SHP77 (cell line): ENCODE measurements at places on chromosomes 4 and X.

DNA sequence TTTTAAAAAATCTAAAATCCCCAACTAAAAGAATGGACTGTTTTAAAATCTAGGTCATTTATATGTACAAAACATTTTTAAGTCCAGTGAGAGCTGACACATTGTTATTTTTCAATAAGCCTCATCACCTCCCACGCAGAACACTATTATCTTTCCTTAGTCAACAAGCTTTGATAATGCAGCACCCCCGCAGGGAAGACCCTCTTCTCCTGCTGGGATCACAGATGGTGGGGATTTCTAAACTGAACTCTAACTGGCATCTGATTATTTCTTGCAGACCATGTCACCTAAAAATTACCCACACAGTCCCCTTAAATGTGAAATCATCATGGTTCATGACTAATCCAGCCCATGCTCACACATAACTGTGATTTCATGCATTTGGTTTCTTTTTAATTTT lies 11.6 kb downstream of the SYTL4 start:
- no peak for DNase-seq

GRCh38 chr4:101102114-101102742 lies 245.1 kb downstream of the PPP3CA start:
- DNase-seq: no peak

- DNase-seq: no peak
These were observed 98.0 kb downstream of the MAML3 start for GRCh38 chr4:140056015-140056414.

DNA sequence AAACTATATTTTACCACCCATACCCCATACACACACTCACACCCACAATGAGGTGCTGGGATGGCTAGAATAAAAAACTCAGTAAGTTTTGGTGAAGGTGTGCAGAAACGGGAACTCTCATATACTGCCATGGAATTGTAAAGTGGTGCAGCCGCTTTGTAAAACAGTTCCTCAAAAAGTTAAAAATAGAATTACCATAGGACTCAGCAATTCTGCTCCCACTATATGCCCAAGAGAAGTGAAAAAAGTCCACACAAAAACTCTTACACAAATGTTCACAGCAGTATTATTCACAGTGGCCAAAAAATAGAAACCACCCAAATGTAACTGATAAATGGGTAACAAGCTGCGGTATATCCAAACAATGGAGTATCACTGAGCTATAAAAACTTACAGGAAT lies 6.5 kb downstream of the CENPU start:
- DNase-seq: no peak

DNA sequence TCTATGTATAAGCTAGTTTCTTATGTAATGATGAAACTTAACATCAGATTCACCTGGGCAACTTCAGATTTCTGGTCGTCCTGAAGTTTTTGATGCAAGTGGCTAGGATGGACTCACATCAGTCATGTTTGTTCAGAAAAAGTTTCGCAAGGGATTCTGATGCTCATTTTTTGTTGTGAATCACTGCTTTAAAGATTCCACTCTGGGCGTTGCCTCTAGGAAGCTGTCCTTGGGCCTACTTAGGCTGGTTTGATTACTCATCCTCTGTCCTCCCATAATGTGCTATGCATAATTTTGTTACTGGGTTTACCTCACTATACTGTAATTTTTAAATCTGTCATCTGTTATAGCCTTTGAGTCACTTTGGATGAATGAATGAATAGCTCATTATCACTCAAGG lies 30.8 kb downstream of the HERC3 start:
- DNase-seq: no peak

- no peak for DNase-seq
These were observed 667.3 kb upstream of the PRKX start for GRCh38 chrX:4380710-4381109.

- no peak for DNase-seq
These were observed 1.4 kb upstream of the MAGED1 start for GRCh38 chrX:51891821-51892551.

GRCh38 chr4:63123441-63123840 lies 1285.8 kb downstream of the TECRL start:
- DNase-seq: no peak

GRCh38 chr4:111268769-111269414 lies 646.0 kb upstream of the PITX2 start:
- DNase-seq: no peak

- no peak for DNase-seq
These were observed 2.3 kb upstream of the KDM5C start for GRCh38 chrX:53227224-53227765.

GRCh38 chr4:88908003-88908402 lies 149.0 kb downstream of the FAM13A start:
- no peak for DNase-seq

DNA sequence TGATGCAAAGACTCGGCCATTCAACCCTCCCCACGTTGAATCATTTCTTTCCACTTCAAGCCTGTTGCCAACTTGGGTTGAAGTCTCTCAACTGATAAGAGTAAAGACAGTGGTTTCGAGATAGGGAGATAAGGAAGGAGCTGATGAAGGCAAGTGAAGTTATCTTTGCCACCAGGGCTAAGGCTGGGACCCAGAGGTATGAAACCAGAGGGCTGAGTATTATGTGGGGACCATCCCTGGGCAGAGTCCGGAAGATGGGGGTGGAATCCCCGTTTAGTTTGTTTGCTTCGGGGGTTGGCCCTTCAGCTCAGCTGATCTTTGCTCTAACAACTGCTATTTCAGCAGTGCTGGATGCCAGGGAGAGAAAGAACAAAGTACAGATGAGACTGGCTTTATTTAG lies 2.3 kb upstream of the XPNPEP2 start:
- no peak for DNase-seq

DNA sequence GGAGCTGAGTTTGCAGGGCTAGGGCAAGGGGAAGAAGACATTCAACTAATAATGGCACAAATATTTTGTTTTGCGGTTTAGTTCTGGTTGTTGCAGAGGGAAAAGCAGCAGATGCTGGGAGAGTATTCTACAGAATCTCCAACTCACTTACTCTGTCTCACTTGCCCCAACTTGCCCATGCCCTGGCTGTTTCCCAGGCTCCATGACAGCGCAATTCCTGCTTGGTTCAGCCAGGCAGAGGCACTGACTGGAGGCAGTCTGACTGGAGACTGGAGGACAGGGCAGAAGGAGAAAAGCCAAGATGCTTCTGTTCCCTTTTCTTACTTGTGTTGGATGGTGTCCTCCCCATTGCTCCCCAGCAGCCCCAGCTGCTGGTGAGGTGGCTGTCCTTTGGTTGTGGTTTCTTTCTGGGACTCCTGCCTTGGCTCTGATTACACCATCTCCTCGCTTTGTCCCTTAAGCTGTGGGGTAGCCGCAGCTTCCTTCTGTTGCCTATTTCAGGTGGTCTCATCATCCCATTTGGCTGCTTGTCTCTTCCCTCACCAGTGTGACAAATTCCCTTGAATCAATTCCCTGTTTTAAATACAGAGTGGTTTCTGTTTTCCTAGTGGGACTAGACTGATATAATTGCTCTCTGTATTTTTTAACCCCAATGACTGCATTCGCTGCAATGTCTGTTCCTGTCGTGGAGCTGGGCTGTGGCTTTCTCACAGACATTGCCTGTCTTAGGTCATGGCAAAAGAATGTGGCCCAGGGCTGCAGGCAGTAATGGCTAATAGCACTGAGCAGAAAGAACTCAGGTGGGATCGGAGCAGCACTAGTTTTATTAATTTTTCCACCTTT lies 24.2 kb upstream of the RASL11B start:
- DNase-seq: no peak

DNA sequence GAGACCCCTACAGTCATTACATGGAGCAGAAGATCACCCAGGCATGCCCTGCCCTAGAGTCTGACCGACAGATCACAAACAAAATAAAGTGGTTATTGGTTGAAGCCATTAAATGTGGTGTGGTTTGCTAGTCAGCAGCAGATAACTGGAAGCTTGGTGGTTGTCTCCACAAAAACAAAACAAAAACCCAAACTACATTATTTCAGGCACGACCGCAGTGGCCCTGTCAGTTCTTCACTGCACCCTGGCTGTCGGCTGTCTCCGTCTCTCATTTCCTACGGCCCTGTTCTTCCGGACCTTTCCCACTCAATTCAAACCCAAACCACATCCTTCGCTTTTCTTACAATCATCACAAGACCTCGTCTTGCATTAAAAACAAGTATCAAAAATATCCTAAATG lies 521.3 kb upstream of the ZFP42 start:
- DNase-seq: no peak

DNA sequence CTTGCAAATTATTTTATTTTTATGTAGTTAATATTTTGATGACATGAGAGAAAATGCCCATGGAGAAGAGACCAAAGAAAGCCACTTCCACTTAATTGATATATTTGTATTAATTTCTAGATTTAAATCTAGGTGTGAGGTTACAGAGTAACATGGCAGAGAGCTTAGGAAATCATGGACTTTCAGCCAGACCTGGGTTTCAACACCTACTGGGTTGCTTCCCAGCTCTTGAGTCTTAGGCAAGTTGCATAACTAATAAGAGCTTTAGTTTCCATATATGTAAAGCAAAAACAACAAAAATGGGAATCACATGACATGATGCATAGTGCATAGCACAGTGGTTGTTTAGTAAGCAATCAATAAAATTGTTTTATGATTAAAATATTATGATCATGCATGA lies 413.3 kb downstream of the CCSER1 start:
- DNase-seq: no peak

GRCh38 chrX:52359614-52360232 lies 9.1 kb upstream of the XAGE2 start:
- DNase-seq: no peak

GRCh38 chr4:24662056-24662455 lies 77.7 kb upstream of the DHX15 start:
- DNase-seq: no peak

- DNase-seq: no peak
These were observed 781.4 kb downstream of the PCDH18 start for GRCh38 chr4:136750897-136751296.

- no peak for DNase-seq
These were observed 34.4 kb downstream of the BST1 start for GRCh38 chr4:15737255-15737654.

DNA sequence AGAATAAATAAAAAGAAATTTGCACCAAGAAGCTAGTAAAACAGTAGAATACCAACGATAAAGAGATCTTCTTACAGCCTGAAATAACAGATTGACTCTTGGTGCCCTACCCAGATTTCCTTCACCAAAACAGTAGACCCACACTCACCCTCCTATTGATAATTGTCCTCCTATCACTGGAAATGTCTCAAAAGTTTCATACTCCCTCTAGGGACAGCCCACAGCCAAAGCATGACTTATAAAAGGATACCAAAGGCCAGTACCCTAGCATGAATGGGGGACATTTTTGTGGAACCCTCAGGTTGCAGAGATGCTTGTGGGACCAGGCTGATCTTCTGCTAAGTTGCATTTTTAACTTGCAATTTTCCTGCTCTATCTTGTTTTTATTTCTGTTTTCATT lies 104.1 kb downstream of the INPP4B start:
- no peak for DNase-seq

- DNase-seq: no peak
These were observed 3.5 kb upstream of the BMP2K start for GRCh38 chr4:78772526-78773091.

DNA sequence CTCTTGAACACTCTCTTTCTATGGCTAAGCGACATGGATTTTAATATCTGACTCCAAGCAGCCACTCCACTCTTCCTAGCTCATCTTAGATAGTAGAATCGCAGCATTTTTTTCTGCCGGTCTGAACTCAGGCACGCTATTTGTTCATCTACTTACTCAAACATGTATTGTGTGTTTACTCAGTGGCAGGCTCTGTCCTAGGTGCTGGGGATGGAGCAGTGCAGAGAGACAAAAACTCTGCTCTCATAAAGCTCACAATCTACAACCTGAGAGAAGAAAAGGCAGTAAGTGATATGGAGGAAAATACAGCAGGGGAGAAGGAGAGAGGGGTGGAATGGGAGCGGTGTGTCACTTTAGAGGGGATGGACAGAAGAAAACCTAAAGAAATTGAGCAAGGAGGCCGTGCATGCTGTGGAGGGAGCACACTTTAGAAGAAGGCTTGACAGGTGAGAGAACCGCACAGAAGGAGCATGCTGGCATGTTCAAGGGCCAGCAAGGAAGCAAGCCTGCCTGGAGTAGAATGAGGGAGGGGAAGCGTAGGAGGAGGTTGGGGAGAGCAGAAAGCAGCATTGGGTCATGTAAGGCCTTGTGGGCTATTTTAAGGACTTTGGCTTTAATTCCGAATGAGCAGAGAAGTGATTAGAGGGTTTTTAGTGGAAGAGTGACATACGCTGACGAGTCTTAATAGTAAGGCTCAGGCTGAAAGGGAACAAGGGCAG lies 132.0 kb downstream of the ANK2 start:
- peak; percentile 2 for DNase-seq

- no peak for DNase-seq
These were observed 2.1 kb upstream of the DIAPH2 start for GRCh38 chrX:96682516-96682915.

DNA sequence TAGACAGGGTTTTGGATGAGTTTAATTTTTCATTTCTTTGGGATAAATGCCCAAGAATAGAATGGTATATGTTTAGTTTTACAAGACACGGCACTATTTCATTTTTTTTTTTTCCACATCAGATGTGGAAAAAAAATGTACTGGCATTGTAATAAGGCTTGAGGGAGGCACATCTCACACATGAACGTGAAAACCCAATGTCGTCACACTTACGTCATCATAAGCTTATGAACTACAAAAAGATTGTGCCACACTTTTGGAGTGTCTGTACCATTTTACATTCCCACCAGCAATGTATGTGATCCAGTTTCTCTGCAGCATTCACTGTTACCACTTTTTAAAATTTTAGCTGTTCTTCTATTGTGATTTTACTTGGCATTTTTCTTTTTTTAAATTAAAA lies 74.2 kb downstream of the TAF1 start:
- DNase-seq: no peak

- no peak for DNase-seq
These were observed 40.0 kb downstream of the PCDH10 start for GRCh38 chr4:133189147-133189517.

DNA sequence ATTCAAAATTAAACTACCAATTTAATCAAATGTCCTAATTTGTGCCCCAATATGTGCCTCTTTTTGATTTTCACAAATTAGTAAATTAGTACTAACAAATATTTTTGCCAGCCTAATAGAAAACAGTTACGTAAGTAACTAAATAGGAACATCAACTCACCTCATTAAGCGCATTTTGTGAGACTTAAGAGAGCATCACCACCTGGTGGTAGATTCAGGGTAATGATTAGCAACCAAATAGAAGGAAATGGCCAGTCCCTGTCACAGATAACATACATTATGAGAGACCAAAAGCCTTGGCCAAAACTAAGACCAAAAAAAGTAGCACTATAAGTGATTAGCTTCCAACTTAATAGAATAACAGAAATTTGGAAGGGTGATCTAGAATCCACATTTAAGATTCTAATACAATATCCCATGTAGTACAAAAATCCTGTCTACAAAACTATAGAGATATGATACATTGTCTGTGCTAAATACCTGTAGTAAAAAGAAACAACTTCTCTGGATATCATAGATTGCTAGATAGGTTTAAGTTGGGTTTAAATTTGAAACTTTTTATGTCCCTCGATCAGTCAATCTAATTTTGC lies 46.7 kb downstream of the C4orf46 start:
- no peak for DNase-seq
